ENCODE measurements at places on chromosomes 2 and 18.

- DNase-seq = no peak
Observed at GRCh38 chr18:63318889-63319382, 633 bp downstream of the BCL2 start.

GRCh38 chr2:231199219-231199618 is 788 bp downstream of the ARMC9 start:
- DNase-seq = no peak

DNA sequence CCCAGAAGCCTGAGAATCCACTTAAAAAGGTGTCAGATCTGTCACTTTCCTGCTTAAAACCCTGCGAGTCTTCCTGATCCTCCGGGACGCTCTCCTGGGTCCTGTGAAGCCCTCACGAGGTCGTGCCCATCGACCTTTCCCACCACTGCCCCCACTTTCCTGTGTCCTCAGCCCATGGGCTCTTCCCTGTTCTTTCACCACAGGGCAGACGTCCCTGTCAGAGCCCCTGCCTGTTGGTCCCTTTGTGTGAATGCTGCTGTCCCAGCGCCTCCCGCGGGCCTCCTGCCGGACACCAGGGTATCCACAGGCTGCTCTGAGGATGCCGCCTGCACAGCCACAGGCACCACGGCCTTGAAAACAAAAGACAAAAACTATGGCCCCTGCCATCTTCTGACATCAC is 125.6 kb downstream of the TMEM18 start:
- DNase-seq = no peak

GRCh38 chr18:45325778-45326177 is 289.5 kb upstream of the SLC14A2 start:
- DNase-seq = no peak

- DNase-seq = no peak
Observed at GRCh38 chr2:10453905-10454298, 5.8 kb upstream of the ODC1 start.

GRCh38 chr2:219517954-219518778 is 3.9 kb downstream of the ASIC4 start:
- DNase-seq = no peak

DNA sequence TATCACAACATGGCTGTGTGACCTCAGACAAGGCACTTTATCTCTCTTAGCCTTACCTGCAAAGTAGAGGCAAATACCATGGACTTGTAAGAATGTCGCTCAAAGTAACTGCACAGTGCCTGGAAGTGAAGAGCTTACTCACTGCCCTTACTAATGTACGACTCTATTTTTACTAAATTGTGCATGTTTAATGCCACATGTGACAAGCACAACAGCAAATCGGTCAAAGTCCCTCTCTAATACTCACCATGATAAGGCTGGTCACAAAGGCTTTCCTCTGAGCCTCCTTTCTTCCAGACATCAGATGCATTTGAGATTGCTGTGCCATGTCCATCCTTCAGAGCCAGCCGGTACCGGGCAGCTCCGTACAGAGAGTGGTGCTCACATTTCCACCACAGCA is 100.4 kb upstream of the CD302 start:
- DNase-seq = no peak

GRCh38 chr2:79275863-79276262 is 116.3 kb upstream of the REG3A start:
- DNase-seq = no peak

DNA sequence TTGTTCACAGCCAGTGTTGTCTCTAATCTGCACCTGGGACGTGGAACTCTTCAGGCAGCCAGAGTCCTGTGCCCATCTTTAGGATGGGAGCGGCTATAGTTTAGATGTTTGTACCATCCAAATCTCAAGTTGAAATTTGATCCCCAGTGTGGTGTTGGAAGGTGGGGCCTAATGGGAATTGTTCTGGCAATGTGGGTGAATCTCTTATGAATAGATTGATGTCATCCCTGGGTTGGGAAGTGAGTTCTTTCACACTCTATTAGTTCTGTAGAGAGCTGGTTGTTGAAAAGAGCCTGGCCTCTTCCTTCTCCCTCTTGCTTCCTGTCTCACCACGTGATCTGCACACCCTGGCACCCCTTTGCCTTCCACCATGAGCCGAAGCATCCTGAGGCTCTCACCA is 300.9 kb downstream of the TXNL1 start:
- DNase-seq = no peak

GRCh38 chr2:137672989-137673552 is 291.2 kb upstream of the HNMT start:
- no peak for DNase-seq

DNA sequence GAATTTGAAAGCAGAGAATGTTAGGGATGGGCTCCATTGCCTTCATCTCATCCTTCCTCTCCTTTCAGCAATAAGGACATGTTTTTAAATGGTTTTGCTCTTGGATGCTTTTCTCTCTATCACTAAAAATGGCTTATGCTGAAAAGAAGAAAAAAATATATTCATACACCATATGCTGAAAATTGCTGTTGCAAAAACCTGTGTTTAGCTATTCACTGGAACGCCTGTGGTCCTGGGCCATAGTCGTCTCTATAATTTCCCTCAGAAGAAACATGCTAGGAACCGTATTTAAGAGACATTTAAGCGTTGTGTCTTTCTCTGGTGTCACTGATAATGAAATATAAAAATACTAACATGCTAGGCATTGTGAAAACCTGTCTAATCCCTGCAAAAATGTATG is 324.9 kb downstream of the TSN start:
- DNase-seq = no peak

DNA sequence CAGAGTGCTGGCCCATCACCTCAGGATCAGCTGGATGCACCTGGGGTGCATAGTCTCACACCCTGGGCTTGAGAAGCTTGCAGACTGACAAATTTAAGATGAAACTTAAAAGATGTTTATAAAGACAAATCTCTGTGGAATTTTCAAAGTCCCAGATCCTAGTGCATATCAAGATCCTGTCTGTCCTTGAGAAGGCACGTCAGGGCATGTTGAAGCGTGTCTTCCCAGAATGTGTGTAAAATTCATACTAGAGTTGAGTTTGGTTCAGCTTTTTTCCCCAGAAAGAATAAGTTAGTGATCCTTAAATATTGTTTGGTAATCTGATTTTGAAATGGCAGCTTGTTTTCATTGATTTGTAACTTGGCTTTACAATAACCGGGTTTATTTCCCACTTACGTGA is 27.5 kb downstream of the INSIG2 start:
- DNase-seq = no peak

DNA sequence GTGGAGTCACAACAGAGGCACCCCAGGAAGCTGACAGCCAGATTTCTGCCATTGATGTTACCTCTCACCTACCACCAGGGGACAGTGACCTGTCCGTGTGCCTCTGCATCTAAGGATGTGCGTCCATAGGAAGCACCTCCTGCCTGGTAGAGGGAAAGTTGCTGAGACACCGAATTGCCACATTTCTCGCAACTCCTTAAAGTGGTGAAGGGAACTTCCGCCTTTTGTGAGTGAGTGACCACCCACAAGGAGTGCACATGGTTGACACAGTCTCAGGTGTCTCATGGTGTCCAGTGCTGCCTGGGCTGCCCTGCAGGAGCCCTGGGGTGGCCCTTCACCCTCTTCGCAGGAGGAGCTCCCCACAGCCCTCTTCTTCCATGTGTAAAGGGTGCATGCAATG is 201.8 kb downstream of the GBX2 start:
- DNase-seq = no peak

DNA sequence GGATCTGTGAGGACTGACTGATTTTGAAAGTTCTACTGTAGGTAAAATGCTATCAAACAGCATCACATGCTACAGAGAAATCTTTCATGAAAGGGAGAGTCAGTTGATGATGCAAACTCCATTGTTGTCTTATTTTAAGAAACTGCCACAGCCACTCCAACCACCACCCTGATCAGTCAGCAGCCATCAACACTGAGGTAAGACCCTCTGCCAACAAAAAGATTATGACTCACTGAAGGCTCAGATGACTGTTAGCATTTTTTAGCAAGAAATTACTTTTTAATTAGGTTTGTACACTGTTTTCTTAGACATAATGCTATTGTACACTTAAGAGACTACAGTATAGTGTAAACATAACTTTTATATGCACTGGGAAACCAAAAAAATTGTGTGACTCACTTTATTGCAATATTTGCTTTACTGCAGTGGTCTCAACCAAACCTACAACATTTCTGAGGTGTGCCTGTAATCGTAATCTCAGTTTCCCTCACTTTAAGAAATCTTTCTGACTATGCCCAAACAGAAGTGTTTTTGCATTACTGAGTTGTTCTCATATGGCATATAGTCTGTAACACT is 42.8 kb downstream of the METTL8 start:
- no peak for DNase-seq

DNA sequence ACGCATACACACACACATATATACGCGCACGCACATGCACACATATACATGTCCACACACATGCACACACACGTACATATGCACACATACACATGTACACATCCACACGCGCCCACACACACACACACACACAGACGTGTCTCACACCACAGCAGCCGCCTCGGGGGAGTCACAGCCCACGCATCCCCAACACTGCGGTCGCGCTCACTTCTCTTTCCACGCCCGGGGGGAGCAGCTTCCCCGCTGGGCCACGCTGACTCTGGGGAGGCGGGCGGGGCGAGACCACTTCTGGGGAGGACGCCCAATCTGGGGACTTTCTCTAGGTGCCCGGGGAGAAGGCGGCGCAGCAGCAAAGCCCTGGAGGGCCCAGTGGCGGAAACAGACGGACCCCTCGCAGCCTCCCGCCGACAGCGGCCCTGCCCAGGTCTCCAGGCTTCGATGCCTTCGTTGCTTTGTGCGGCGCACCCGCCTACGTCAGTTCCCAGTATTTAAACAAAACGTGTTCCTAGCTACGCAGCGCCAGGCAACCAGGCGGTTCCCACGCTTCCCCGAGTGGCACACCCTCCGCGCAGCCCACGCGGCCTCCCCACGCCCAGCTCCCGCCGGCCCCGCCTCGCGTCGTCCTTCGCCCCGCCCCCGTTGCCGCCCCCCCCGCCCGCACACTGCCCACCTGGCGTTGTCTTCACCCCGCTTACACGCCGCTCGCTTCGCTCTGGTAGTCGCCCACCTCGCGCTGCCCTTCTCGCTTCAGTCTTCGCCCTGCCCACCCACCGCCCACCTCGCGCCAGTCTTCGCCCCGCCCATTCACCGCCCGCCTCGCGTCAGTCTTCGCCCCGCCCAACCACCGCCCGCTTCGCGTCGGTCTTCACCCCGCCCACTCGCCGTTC is 810 bp upstream of the RBFA start:
- DNase-seq = peak; percentile 94

GRCh38 chr2:46257980-46258379 is 39.2 kb upstream of the EPAS1 start:
- no peak for DNase-seq

GRCh38 chr2:55164534-55165480 is 67.3 kb downstream of the CLHC1 start:
- DNase-seq = no peak

Data from Right ventricle myocardium inferior (tissue), 1 donor.